ENCODE measurements at places on chromosomes 7 and 10.

- DNase-seq, result no peak
Measured at GRCh38 chr10:30813872-30814481, 184.4 kb upstream of the LYZL2 start.

- no peak for DNase-seq
Measured at GRCh38 chr7:26959290-26959689, 94.9 kb upstream of the SKAP2 start.

DNA sequence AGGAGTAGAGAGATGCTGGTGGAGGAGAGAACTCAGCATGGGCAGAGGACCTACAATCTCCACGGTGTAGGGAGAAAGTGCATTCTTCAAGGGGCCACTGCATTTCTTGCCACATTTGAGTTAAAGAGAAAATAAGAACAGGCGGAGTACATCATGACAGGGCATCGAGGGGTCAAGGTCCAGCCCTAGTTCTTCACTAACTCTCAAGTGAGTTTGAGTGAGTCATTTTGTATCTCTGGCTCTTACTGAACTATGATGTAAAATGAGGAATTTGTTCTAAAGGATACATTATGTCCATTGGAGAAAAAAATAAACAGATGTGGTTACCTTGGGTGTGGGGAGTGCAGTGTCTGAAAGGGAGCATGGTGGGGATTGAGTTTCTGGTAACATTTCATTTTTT is 182.9 kb downstream of the XPNPEP1 start:
- DNase-seq, result no peak

DNA sequence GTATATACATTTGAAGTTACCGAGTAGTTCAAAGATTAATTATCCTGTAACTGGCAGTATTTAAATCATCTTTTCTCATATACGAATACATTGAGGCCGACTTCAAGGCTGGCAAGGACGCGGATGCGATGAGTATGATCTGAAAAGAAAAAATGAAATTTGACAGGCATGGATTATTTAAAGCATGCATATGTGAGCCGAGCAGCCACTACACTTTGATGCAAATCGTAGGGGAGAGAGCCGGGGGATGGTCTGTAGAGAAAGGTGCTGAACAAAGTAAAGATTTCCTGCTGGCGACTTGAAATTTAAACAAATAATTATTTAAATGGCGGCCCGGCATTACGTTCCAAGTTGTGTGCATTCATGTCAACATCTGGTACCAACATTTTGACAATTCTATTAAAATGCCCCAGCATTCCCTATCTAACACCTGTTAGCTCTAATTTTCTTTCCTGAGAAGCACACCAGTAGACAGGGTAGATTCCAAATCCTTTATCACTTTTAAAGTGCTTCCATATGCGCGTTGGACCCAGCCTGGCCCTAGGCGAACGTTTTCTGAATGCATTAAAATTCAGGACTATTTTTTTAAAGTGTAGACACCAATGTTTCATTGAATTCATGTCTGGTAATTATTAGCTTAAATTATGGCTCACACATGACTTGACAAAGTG is 188.7 kb downstream of the EMX2 start:
- no peak for DNase-seq

- DNase-seq, result no peak
Measured at GRCh38 chr7:70545214-70545613, 586.7 kb upstream of the GALNT17 start.

GRCh38 chr7:57328457-57328856 is 121.5 kb upstream of the ZNF716 start:
- DNase-seq, result no peak

DNA sequence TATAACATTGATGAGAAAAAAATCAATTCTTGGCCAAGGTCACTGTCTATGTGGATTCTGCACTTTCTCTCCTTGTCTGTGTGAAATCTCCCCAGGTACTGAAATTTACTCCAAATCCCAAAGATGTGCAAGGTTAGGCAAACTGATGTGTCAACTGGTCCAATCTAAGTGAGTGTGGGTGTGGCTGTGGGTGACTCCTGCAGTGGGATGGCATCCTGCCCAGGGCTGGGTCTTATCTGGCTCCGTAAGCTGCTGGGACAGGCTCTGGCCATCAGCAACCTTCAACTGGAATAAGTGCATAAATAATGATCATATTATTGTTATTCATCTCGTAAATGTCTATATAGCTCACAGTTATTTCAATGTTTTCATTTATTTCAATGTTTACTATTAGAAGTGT is 79.3 kb downstream of the JCAD start:
- no peak for DNase-seq

DNA sequence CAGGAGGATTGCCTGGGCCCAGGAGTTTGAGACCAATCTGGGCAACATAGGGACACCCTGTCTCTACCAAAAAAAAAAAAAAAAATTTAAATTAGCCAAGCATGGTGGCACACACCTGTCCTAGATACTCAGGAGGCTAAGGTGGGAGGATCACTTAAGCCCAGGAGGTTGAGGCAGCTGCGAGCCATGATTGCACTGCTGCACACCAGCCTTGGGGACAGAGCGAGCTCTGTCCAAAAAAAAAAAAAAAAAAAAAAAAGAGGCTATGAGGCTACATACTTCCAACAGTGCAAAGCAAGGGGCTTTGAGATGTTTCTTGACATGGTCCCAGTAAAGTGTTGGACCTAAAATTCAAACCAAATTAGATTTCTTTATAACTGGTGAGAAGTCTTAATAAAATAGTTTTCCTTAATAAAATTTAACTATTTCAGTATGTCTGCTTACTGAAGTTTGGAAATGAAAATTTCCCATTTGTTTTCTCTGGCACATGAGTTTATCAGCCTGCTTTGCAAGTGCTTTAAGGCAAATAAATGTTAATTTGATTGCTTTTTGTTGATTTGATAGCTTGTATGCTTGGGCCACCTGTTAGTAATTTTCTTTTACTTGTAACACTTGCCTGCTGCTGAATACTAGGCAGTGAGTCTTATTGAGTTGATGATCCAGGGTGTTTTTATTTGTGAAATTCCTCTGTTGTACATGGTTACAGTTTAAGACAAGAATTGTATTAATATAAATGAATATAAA is 16.1 kb downstream of the CALU start:
- DNase-seq, result no peak

GRCh38 chr7:133941496-133941895 is 185.6 kb upstream of the LRGUK start:
- DNase-seq, result no peak

All from DMS153 (cell line).